Activated CD4-positive, alpha-beta T cell treated with anti-CD3 and anti-CD28 coated beads for 1 hour (primary cell): ENCODE measurements at places on chromosomes 1 and 21.

- DNase-seq: no peak
Observed at GRCh38 chr1:43963006-43963405, 6.8 kb upstream of the DPH2 start.

GRCh38 chr1:151898519-151898991, 10.8 kb downstream of the THEM4 start:
- peak; percentile 41 for DNase-seq

GRCh38 chr1:44305962-44306422, 49.1 kb downstream of the ERI3 start:
- no peak for DNase-seq

- DNase-seq: no peak
Observed at GRCh38 chr1:53220962-53221286, 490 bp upstream of the CZIB start.

DNA sequence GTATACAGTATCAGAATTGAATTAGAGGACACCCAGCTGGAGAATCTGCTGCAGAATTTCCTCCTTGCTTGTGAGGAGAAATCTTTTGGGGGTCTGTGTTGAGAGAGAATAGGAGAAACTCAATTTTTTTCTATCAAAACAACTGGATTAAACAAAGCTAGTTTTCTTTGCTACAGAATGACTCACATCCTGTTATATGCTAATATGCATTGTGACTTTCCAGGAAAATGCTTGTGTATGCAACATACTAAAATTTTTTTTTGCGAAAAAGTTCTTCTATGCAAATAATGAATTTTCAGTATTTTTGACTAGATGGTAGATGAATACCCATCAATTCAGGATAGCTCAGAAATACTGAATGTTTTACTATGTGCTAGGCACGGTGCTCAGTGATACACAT, 2.2 kb downstream of the VAMP4 start:
- no peak for DNase-seq

GRCh38 chr1:208153386-208153785, 90.8 kb downstream of the PLXNA2 start:
- DNase-seq: no peak

DNA sequence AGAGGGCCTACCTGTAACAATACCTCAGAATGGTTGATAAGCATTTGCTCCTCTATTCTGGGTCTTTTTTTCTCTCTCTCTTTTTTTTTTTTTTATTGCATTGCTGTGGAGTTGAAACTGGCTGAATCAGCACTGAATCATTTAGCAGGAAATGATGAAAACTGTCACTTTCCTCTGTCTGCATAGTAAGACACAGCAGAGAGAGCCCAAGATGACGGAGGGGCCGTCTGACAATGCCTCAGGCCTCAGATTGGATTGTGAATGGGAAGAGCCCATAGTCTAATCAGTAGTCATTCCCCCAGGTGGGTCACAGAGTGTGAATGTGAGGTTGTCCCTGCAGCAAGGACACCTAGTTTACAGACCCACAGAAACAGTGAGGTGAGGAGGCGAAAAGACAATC, 193.2 kb upstream of the PLXNA2 start:
- DNase-seq: no peak

GRCh38 chr21:35048706-35049617, at the start of gene RUNX1:
TSS of gene RUNX1 (minus strand) at chr21:35049302.
- peak; percentile 44 for DNase-seq

GRCh38 chr1:106677721-106678120, 378.8 kb upstream of the PRMT6 start:
- no peak for DNase-seq

DNA sequence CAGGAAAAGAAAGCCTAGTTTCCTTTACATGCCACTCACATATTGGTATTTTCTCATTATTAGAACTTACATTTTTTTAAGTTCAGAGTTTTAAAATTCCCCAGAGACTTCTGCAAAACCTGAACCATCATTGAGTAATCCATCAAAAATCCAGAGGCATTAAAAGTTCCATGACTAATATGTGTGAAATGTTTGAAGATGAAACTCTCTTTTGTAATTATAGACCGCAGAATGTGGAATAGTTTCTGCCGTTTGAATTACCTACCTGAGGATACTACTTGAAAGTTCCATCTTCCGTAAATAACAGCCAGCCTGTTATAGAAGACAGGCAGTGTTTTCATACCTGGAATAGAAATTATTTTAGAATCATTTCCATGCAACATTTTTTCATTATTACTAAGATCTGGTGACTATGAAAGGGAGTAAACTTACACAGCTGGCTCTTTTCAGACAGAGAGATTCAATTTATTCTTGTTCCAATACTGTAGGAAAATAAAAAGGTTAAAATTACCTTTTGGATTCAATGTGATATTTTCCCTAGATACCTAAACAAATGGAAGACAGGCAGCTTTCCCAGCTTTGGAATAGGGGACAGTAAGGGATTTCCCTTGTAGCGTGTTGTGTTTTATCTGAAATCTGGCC, 131.4 kb downstream of the ST6GALNAC5 start:
- DNase-seq: no peak

DNA sequence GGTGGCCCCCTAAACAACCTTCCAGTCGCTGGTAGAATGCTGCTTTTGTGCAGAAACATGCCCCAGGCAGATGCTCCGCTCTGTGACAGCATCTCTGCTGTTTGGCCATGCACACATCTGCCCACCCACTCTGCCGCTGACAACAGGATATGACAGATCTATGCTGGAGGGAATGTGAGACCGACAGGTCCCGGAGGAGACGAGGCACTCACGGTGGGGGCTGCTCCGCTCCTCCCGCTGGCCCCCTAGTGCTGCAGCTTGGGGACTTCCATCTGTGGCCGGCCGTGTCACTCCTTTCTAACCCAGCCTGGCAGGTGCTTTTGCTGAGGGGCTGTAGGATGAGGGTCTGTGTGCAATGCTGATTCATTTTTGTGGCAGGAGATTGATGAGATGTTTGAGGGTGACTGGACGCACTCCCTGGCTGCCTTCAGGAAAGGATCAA, 49.1 kb upstream of the DMRTB1 start:
- DNase-seq: no peak

DNA sequence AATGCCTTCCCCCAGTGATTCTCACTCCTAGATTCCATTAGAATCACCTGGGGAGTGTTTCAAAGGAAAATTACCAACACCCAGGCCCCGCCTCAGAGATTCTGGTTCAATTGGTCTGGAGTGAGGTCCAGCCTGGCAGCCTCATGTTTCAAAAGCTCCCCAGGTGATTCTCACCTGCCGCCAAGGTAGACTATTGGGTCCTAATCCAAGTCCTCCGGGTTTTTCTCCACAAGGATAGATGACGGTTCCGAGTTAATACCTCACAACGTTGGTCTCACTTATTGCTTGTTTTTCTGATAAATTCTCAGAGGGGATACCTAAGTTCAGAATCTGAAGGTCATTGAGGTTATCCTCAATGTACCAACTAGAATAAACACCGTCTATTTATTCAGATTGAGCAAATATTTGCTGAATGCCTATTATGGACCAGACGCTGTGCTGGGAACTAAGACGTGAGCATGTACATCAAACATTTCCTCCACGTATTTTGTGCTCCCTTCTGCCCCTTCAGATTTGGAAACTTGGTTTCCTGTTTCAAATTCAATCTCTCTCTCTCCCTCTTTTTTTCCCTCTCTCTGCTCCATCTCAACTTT, 97.5 kb downstream of the SEC16B start:
- DNase-seq: no peak

DNA sequence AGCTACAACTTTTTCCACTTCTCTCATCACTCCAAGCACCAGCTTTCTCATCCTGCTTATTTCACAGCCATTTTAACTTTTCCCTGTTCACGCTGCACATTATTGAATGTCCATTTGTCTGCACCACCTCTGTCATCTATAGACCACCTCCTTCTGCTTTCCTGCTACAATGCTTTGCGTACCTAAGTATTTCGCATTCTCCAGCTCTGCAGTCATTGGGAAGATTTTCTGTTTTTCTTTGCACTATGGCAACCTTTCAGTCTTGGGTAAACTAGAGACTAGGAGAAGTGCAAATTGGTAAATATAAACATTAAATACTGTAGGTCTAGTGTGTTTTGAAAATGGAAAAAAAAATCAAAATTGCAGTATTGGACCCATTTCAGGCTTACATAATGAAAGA, 835 bp downstream of the CCDC30 start:
- no peak for DNase-seq

GRCh38 chr1:76292418-76293184, 218.1 kb downstream of the ST6GALNAC3 start:
- no peak for DNase-seq

DNA sequence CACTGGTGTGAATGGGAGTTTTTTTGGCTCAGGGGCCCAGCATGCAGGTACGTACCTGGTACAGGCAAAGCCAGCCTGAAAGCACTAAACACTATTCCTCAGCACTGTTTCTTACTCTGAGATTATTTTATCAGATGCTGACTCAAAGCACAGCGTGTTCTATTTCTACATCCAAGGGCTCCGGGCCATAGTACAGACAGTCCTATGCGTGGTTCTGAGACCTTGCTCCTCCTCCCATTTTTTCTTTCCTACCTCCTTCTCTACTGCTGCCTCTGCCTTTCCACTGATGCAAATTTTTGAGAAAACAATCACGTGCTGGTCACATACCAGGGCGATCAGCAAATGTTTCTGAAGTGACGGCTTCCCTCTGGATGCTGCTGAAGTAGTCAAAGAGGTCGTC, 36.3 kb downstream of the PDPN start:
- no peak for DNase-seq

GRCh38 chr1:53246261-53247134, 8.2 kb upstream of the MAGOH start:
- DNase-seq: no peak

DNA sequence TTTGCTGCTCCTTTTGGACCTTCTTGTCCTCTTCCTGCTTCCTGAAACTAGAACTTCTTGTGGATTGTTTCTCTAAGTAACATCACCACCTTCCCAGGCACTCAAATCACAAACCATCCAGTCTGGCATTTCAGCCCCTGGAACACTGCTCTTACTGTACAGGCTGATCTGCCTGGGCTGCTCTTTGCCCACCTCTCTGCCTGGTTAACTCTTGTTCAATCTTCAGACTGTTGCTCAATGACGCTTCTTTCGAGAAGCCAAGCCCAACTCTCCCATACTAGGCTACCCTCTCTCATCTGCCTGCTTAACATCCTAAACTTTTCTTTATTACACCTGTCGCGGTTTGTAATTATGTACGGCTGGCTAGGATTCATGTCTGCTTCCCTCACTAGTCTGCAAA, 657 bp downstream of the DIO1 start:
- DNase-seq: no peak

DNA sequence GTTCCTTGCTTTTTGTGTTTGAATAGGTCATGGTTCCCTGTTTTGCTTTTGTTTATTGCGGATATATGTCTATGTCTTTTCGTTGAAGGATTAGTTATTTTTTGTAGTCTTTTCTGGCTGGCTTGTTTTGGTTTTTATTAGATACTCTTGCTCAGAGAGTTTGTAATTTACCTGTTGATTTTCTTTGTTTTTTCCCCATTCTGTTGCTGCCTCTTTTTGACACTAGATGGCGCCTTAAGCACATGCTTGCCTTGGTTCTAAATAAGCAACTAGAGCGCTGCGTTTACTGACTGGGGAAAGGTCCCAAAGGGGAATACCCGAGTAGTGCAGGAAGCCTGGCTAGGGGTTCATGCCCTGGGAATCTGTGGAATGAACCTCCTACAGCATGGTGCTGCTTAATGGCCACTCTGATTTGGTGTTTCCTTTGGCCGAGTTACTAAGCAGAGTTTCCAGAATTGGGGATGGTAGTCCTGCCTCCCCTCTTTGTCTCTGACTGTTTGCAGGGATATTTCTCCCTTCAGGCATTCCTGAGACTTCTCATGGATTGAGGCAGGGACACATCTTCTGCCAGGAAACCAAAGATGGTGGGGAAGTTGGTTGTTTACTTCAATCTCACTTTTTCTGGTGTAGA, 143.2 kb downstream of the PTPRU start:
- no peak for DNase-seq

DNA sequence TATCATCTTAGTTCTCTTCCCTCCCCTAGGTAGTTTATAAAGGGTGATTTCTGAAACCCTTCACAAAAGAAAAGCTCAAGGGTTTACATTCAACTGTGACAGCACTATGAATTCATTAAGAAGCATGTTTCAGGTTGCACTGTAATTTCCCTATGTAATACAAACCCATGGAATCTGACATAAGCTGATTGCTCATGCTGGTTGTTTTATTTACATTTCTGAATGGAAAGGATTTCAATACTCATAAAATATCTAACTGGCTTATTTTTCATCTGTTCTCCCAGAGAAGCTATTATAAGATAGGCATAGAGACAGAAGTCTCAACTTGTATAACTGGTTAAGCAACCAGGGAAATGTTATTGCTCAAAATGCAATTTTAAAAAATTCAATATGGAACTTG, 20.5 kb downstream of the WNT2B start:
- no peak for DNase-seq

- no peak for DNase-seq
Observed at GRCh38 chr1:111164151-111164550, 24.1 kb downstream of the CEPT1 start.

DNA sequence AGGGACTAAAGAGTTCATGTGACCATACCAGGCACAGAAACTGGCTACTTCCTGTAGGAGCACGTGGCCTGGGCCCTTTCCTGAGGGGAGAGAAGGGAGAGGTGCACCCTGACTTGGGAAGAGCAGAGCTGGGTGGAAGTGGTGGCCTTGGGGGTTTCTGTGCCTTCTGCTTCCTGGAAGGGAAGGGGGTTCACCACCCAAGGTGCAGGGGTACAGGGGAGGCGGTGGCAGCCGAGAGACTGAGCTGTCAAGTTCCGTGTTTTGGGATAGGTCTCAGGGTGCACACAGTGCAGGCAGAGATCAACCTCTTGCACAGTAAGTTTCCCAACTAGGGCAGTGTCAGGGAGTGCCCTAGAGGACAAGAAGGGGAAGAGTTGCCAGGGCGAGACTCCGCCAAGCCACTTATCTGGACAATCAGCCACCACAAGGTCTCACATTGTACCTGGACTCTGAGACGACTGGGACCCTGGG, 10.1 kb downstream of the HECTD3 start:
- DNase-seq: no peak

- DNase-seq: no peak
Observed at GRCh38 chr1:51976846-51977602, 13.5 kb downstream of the RAB3B start.

GRCh38 chr1:196423612-196424011, 184.6 kb downstream of the KCNT2 start:
- DNase-seq: no peak

DNA sequence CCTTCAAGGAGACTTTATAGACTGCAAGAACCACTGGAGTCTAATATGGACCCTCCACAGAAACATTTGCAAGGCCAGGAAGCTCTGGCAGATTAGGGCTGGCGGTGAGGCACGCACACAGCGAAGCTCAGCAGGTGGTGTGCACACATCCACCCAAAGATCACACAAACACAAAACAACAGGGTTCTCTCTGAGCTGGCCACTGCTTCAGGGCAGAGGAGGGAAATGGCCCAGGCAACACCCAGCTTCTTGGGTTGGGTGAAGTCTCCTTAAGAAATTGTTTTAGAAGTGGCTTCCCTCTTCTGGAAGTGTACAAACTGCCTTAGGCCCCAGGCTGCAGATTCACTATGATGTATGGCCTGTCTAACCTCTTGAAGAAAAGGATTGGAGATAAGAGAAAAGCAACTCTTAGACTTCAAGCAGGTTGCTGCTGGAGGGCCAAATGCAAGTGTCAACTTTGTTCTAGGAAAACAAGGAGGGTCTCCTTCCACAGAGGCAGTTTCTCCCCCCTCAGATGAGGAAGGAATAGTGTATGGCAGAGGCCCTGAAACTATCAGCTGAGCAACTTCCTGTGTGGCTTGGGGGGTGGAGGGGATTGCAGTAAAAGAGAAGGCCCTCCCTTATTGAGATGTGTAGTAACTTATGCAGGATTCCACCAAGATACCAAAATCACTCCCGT, 2.0 kb downstream of the RCSD1 start:
- no peak for DNase-seq
